Caki2 (cell line): ENCODE measurements at places on chromosomes 2 and 18.

- no peak for DNase-seq
Measured at GRCh38 chr18:39113790-39114189, 1548.2 kb upstream of the CELF4 start.

GRCh38 chr2:236782938-236783337 is 213.3 kb downstream of the ACKR3 start:
- DNase-seq: no peak

DNA sequence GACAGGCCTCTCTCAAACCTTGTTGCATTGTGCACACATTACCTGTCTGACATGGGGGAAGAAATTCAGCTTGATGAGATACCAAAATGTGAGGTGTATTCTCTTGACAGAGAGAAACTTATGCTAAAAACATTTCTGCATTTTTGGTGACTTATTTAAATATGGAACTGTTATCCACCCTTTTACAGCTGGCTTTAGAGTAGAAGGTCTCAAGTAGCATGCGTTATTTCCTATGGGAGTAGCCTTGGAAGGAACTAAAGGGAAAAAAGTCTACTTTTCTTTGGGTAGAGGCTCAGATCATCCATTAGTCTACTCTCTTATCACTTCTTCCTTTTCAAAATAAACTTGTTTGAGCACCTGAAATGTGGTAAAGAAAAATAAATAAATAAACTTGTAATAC is 56.5 kb upstream of the TWSG1 start:
- no peak for DNase-seq

- DNase-seq: peak; percentile 82
Measured at GRCh38 chr2:72211350-72211749, 63.7 kb upstream of the CYP26B1 start.

- no peak for DNase-seq
Measured at GRCh38 chr2:222872551-222872950, 11.7 kb downstream of the ACSL3 start.
